DMS53 (cell line): ENCODE measurements at places on chromosomes 11 and 22.

DNA sequence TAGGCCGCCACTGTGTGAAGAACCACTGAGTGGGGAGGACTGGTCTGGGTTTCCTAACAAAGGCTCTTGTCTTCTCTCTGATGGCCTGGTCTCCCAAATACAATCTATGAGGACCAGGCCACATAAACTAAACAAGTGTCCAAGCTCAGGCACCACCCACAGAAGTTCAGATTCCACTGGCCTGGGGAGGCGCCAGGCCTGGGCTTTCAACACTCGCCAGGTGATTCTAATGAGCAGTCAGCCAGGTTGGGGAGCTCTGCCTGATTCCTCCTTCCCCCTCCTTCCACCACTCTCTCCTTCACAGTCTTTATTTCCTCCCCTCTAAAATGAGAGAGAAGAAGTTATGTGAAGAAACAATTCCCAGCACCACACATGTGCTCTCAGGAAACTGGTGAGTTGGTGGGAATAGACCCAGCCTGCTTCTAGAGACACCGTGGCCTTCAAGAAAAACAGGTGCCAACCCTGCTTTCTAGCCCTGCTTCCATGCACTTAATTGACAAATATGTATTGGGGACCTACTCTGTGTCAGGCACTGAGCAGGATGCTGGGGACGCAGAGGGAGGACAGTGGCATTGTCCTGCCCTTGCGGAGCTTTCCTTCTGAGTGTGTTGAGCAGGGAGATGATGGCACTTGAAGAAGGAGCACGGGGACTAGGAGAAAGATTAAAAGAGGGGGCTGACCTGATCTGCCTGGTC is 242.5 kb downstream of the TENM4 start:
- no peak for DNase-seq

DNA sequence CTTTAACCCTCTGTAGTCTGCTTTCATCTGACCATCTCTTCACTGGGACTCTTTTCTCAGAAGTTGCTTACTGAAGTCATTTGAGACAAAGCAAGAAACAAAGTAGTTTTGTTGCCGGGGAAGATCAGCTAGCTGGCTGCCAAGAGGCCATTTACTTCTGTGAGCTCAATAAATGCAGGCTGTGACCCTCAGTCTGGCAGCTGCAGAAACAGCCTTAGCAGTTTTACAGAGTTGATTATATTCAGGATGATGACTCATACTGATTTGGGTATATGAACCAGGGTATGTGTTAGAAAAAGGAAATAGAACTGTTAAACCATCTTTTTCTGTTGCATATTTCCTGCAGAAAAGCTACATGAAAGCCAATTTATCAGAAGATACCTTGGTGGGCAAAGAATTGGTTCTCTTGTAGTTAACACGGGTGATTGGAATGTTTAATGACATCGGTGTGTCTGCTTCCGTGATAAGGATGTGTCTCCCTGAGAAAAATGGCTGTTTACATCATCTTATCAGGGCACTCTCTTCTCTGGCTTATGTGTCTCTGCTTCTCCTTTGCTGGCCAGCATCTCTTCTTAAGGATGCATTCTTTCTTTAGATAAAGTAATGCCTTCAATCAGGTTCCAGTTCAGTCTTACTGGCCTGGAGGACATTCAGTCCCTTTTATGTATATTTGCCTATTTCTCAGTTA is 18.5 kb downstream of the FIBIN start:
- DNase-seq, result peak; percentile 11

DNA sequence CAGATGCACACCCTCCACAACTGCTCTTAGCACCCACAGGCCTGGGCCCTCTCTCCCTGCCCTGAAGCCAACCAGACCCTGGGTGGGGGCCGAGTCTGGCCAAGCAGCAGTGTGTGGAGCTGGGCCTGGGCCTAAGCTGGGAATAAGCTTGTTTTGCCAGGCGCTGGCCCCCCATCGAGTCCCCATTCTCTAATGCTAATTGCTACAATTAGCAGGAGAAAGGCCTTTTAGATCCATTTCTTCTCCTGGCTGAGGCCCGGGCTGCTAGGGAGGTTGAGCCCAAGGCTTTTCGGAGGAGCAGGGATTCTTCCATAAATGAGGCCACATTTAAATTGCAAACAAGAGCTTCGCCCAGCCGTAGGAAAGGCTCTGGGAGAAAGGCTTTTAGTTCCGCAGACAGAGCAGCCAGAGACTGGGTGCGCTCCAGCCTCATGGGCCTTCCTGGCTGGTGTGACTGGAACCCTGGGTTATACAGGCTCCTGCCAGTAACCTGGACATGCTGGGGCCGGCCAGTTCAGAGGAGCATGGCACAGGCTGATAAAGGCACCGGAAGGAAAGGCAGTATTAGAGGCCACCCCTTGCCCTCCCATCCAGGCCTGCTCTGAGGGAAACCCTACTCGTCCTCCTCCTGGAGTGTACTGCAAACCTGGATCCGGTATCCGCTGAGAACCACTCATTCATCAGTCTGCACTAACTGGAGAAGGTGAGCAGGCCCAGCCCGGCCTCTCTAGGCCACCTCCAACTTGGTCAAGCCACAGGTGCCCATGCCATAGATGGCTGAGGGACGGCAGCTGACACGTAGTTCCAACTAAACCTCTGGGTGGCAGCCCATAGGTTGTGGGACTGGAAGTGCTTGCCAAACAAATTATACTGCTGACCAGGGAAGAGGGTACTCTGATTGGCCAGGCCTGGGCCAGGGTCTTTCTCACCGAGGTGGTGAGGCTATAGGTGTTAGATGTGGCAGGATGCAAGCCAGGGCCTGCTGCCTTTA is 6.2 kb downstream of the KCNQ1OT1 start:
- DNase-seq, result peak; percentile 9

- DNase-seq, result no peak
Measured at GRCh38 chr22:17512960-17513359, 50.3 kb upstream of the SLC25A18 start.

DNA sequence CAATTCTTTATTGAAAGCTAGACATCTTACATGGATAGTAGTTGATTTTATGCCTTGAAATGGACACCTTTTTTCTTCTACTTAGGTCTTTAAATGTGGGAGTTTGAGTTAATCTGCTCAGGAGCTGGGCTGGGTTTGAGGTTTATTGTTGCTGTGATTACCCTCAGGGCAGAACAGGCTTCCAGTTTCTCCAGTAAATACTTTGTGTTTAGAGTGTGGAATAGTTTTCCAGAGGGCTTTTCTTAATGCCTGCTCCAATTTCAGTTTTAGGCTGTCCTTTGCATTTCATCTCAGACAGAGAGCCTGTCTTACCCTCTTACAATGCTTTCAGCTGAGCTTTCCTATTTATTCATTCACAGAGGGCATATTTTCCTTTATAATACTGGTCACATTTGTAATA is 69.9 kb upstream of the ADORA2A start:
- DNase-seq, result no peak

GRCh38 chr11:2553886-2554285 is 109.1 kb downstream of the KCNQ1 start:
- DNase-seq, result no peak

- no peak for DNase-seq
Measured at GRCh38 chr22:50303848-50304527, 3.5 kb downstream of the PLXNB2 start.

DNA sequence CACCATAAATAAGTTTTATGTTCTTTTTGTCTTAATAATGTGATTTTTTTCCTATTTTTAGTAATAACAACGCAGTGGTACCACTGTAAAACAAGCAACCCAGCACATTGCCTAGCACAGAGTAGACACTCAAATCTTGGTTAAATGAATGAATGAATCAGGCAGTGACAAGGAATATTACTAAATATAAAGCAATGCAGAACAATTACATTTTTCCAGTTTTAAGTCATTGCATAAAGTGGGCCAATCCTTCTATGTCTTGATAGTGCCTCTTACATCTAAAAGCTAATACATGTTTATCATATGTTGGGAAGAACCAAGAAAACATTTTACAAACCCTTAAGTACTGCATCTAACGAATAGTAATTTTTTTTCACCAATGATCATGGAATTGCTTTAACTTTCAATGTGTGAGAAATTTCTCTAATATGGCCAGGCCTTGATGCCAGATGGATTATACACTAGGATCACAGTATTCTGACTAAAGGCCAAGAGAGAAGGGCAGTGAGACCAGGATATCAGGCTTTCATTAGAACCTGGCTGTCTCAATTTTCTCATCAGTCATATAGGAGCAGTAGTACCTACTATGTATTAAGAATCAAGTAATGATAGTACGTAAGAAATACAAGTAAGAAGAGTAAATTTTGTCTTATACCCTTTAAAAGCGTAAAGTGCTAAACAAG is 88.5 kb downstream of the TRIM44 start:
- DNase-seq, result no peak

- no peak for DNase-seq
Measured at GRCh38 chr22:47340851-47341436, 578.5 kb downstream of the TBC1D22A start.

GRCh38 chr11:63839508-63840355 is 822 bp downstream of the MARK2 start:
- DNase-seq, result peak; percentile 62

- no peak for DNase-seq
Measured at GRCh38 chr11:117188620-117189081, 10.1 kb downstream of the SIDT2 start.

DNA sequence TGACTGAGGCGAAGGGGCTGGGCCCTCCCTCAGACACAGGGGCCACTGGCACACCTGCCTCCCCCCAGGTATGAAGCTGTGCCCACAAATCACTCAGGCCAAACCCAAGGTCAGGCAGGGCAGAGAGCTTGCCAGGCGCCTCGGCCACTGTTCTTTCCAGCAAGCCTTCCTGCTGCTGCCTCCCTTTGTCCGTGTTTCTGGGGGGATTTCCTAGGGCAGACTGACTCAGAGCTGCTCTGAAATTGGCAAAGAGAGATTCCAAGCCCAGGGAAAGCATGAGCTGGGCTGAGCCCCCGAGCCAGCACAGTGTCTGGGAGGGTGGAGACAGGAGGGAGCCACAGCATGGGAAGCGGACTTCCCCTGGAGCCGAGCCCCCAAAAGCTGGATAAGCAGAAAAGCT is 33.2 kb downstream of the PPP2R1B start:
- no peak for DNase-seq

DNA sequence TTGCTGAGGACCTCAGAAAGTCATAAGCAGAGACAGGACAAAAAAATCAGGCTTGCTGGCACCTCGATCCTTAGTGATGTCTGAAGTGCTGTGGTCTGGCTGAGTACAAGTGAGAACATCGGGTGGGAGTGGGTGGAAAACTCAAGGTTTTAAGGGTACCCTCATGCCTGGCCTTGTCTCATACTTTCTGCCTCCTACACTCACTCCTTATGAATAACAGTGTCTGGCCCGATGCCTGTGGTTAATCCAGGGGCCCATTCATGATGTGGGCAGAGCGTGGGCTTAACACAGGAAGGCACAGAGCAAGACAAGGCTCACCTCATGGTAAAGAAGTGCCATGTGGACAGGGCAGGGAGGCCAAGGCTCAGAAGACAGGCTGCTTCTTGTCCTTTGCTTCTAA is 11.0 kb upstream of the UCP3 start:
- DNase-seq, result no peak

GRCh38 chr22:46195487-46196165 is 45.3 kb downstream of the PPARA start:
- no peak for DNase-seq

GRCh38 chr11:14446701-14447169 is 52.9 kb downstream of the COPB1 start:
- peak; percentile 38 for DNase-seq

DNA sequence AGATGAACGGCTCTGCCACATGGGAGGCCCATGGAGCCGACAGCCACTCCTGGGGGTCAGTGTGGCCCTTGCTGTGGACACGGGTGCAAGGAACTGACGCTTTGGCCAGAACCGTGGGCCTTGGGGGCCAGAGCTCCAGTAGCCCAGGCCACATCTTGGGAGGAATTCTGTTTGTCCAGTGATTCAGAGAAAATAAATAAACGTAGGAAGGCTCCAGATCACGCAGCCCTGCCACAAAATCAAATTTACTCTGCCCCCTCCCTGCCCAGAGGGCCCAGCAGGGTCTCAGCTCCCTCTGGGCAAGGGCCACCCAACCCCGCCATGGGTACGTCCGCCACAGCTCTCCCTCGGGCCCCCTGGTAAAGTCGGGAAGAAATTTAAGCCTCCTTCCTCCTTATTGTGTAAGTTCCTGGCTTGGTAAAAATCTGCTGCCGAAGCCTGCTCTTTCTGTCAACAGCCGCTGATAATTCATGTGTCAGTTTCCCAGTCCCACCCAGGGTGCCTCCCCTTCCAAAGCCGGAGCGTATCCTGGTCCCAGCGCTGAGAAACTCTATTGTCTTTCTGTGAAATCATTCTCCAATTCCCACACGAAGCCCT is 6.9 kb upstream of the MUC5AC start:
- DNase-seq, result no peak

DNA sequence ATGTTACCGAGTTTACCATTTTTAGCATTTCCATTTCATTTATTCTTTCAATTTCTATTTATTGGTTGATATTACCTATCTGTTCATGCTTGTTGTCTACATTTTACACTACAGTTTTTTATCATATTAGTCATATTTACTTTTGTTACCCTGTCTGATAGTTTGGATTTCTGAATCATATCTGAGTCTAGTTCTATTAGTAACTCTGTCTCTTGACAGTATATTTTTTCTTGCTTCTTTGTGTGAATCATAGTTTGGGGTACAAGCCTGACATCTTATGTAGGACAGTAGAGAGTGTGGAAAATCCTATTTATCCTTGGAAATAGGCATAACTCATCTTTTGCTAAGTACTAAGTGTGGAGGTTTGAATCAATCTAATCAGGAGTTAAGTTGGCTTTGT is 263.9 kb upstream of the SESN3 start:
- no peak for DNase-seq

- no peak for DNase-seq
Measured at GRCh38 chr11:132821014-132821413, 711.3 kb downstream of the OPCML start.

GRCh38 chr11:6438979-6439571 is 1.7 kb downstream of the HPX start:
- peak; percentile 91 for DNase-seq

DNA sequence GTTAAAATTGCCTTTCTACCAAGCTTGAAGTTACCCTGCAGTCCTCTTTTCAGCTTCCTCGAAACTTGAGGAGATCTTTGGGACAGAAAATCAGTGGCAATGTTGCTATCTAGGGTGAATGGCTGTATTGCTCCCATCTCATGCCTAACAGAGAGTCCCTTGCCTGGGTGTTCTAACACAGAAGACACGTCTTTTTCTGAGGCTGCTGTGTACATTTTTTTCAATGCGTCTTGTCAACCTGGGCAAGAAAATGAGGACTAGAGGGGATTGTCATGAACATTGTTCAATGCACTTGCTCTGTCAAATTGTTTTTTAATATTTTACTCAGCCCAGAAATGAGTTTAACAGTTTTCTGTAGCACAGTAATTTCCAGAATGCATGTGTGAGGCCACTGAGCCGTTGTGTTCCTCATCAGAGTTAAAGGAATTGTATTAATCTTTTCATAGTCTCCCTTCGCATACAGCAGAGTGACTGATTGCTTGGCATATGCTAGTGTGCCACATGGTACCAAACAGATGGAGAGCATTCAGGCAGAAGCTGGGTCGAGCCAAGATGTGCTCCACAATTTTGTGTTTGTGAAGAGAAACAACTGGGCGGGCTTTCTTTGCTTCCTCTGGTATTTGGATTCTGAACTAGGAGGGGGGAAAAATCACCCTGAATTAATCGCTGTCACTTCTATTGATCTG is 86.0 kb downstream of the CASP12 start:
- no peak for DNase-seq

GRCh38 chr11:134196756-134197155 is 27.0 kb downstream of the NCAPD3 start:
- DNase-seq, result no peak
